ENCODE measurements at places on chromosomes 12 and 14. TPM values are rescaled to one million over a fixed set of nuclear protein-coding genes. Genes with fewer than 3 reads are reported as not detected.
A peak's percentile ranks its signal among the peaks of the same experiment; 100 is the strongest.

The ADGRD1 gene
- 18.4 TPM for total RNA-seq

The OR4Q2 gene
- total RNA-seq, result not detected

The MUCL1 gene
- not detected for total RNA-seq

DNA sequence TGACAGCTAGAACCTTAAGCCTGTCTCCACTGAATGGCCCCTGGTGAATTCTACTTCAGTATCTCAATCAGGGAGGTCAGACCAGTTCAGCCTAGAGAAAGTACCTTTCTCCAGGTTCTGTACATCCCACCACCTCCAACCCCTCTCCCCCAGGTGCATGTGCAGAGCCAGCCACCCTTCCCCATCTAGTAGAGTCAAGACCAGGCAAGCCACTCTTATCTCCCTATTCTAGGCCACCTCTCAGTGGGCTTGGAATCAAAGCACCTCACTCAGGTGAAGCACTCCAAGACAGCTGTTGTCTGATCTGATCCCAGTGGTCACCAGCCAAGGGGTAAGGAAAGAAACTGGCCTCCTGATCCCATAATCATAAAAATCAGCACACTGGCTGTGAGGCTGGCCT lies 340.9 kb downstream of the BCL11B start:
- no peak for DNase-seq

DNA sequence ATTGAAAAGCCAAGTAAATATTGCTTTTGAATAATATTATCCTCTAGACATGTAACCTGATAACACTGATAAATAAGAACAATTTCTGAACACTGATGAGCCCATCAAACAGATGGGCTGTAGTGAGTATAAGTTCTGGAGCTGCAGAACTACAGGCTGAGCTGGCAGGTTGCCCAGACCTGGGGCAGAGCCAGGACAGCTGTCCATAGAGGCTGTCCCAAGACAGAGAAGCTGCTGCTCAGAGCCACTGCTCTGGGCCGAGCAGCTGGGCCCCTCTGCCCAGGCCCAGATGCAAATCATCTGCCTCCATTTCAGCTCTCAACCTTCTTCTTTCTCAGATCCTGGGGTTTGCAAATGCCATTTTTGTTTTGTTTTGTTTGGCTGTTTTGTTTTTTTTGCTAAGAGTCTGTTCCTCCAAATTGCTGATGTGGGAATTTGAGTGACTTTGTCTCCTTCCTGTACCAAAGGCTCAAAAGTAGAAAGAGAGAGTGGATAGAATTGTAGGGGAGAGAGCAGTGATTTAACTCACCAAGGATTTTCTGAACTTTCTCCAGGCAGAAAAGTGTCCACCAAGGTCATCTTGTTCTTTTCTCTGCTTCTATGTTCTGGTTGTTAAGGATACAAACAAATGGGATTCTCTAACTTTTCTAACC lies 4.0 kb upstream of the TESPA1 start:
- DNase-seq, result peak; percentile 65

- DNase-seq, result no peak
These were observed 30.6 kb downstream of the BORCS5 start for GRCh38 chr12:12387501-12387900.

DNA sequence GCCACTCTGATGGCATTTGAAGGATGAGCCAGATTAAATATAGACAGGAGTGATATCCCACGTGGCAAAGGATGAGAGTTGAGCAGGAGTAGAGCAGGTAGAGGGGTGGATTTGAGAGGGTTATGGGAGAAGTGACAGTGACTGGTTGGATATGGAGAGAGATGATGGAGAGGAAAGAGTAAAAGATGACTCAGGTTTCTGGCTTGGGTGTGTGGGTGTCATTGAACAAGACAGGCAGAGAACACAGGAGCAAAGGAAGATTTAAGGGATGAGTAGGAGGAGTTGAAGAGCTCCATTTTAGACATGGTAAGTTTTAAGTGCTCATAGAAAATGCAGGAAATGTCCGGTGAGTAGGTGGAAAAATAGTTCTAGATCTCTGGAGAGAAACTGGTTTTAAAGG lies 136.9 kb downstream of the EGLN3 start:
- DNase-seq, result no peak

DNA sequence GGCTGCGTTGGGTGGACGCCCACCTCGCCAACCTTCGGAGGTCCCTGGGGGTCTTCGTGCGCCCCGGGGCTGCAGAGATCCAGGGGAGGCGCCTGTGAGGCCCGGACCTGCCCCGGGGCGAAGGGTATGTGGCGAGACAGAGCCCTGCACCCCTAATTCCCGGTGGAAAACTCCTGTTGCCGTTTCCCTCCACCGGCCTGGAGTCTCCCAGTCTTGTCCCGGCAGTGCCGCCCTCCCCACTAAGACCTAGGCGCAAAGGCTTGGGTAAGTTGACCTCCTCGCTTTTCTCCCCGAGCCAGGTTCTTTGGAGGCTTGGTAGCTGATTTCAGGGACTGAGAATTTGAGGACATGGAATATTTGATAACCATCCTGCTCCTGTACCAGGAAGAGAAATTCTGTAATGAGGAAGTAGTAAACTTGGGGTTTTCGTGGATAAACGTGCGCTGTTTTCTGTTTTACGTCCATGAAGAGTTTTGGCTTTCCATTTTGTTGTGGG lies 530 bp downstream of the APAF1 start:
- DNase-seq, result no peak

DNA sequence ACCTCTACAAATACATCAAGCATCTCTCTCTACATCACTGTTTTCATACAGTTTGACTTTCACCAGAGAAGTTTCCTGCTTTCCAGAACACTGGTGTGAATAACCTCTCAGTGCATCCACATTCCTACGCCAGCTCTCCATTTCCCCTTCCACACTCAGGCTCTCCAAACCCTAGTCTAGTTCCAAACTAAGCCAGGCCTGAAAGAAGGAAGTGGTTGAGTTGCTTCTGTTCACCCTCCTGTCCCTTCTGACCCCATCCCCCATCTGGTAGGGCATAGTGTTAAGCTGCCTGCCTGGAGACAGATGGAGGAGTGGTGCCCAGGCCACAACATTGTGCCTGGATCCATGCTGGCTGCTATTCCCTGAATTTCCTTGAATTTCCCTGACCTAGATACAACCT lies 132.4 kb downstream of the GPR65 start:
- no peak for DNase-seq

All from mucosa of descending colon (tissue), 3 donors.